ENCODE measurements at places on chromosomes 4 and X. TPM values are rescaled to one million over a fixed set of nuclear protein-coding genes. Genes with fewer than 3 reads are reported as not detected.

PQBP1 gene
- 66.7 TPM for total RNA-seq

GLOD5 gene
- total RNA-seq: not detected

TACR3 gene
- not detected for total RNA-seq

FHIP1A gene
- 0.86 TPM for total RNA-seq

ZDHHC15 gene
- total RNA-seq: 0.10 TPM

ADH7 gene
- total RNA-seq: not detected

CFAP99 gene
- total RNA-seq: 0.32 TPM

SLC9B1 gene
- total RNA-seq: 1.4 TPM

BDH2 gene
- 8.6 TPM for total RNA-seq

DDX60 gene
- 13.9 TPM for total RNA-seq

REPS2 gene
- 0.35 TPM for total RNA-seq

SFRP2 gene
- not detected for total RNA-seq

CT45A1 gene
- not detected for total RNA-seq

MGAT4D gene
- not detected for total RNA-seq

DNA sequence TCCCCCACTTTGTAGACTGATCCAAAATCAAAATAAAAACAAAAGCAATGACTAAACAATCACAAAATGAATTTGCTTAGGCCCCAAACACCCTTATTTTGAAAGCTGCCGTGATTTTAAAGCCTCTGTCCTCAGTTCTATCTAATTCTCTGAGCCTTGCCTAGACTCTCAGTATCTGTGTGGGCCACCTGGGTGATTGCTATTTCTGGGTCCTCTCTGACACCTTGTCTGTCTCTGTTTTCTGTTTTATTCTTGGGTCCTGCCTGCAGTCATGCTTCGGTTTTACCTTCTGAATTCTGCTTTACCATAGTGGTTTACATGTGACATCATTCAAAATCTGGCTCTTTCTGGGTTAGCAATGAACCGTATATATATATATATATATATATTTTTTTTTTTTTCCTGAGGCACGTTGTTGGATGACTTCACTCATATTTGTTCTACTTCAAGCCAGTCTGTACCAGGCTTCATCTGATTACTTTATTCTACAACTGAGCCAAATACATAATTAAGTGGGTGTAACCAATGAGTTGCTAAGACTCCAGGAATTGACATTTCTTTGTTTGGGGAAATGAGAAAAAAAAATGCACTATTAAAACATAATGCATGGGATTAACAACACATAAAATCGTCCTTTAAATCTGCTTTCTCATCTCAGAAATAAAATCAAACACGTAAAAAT lies 710.7 kb upstream of the SLIT2 start:
- no peak overlapping the region for H3K27ac ChIP-seq
- no peaks in the 10 kb centered on the region for H3K4me1 ChIP-seq
- no peaks in the 10 kb centered on the region for H3K27me3 ChIP-seq
- no peak overlapping the region for H3K4me3 ChIP-seq

GRCh38 chrX:20995829-20996228 lies 378.4 kb upstream of the CNKSR2 start:
- H3K27me3 ChIP-seq: no peaks in the 10 kb centered on the region
- no peak overlapping the region for H3K4me3 ChIP-seq
- no peak for DNase-seq
- H3K4me1 ChIP-seq: no peaks in the 10 kb centered on the region
- no peaks in the 10 kb centered on the region for H3K36me3 ChIP-seq

DNA sequence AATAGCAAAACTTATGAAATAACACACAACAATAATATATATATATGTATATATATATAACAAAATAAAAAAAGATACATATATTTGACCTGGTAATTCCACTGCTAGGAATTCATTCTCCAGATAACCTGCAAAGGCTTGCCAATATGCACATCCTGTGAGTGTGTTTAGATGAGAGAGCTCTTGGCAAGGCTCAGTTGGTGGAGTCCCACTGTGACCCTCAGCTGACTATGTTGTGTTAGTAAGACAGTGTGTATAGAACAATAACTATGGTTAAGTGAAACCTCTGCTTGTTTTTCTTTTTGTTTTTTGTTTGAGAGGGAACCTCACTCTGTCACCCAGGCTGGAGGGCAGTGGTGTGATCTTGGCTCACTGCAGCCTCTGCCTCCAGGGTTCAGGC lies 39.5 kb upstream of the RBMX start:
- H3K4me1 ChIP-seq: no peaks in the 10 kb centered on the region
- no peaks in the 10 kb centered on the region for H3K27me3 ChIP-seq
- no peak overlapping the region for H3K4me3 ChIP-seq
- no peaks in the 10 kb centered on the region for H3K36me3 ChIP-seq
- no peak overlapping the region for H3K27ac ChIP-seq

GRCh38 chr4:173478201-173478912 lies 51.7 kb downstream of the HAND2 start:
- H3K27me3 ChIP-seq: no peaks in the 10 kb centered on the region
- no peaks in the 10 kb centered on the region for H3K36me3 ChIP-seq
- no peak overlapping the region for H3K4me3 ChIP-seq
- no peak overlapping the region for H3K27ac ChIP-seq
- DNase-seq: no peak

GRCh38 chr4:137946453-137947174 lies 295.5 kb downstream of the SLC7A11 start:
- no peaks in the 10 kb centered on the region for H3K4me1 ChIP-seq
- H3K4me3 ChIP-seq: no peak overlapping the region
- no peaks in the 10 kb centered on the region for H3K27me3 ChIP-seq
- H3K36me3 ChIP-seq: no peaks in the 10 kb centered on the region
- no peak overlapping the region for H3K27ac ChIP-seq
- DNase-seq: no peak

- H3K4me1 ChIP-seq: peaks cover 2% of the 10 kb centered on the region
- peaks cover 17% of the 10 kb centered on the region for H3K27me3 ChIP-seq
- no peak for DNase-seq
- no peak overlapping the region for H3K4me3 ChIP-seq
- no peaks in the 10 kb centered on the region for H3K36me3 ChIP-seq
Observed at GRCh38 chr4:5143306-5143861, 92.1 kb downstream of the STK32B start.

- H3K4me1 ChIP-seq: peaks cover 19% of the 10 kb centered on the region
- peaks cover 2% of the 10 kb centered on the region for H3K36me3 ChIP-seq
- no peak for DNase-seq
Observed at GRCh38 chrX:97401154-97401553, 517.4 kb downstream of the RPA4 start.

DNA sequence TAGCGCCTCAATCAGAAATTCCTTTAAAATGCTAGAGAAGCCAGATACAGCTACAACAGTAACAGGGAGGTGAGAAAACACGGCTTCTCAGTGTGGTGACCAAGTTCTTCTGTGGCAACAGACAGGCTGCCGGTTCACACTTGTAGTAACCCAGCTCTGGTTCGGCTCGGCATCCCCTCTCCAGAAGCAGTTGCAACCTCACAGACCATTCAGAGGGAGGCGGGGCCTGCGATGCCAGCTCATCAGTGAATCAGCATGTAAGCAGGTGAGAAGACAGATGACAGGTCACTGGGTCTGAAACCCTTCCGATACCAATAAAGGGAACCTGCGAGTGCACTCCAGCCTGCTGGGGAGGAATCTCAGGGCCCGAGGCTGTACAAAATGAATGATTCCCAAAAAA lies 251.0 kb downstream of the KCNIP4 start:
- H3K4me3 ChIP-seq: no peak overlapping the region
- no peak for DNase-seq
- no peaks in the 10 kb centered on the region for H3K27me3 ChIP-seq
- H3K4me1 ChIP-seq: no peaks in the 10 kb centered on the region

DNA sequence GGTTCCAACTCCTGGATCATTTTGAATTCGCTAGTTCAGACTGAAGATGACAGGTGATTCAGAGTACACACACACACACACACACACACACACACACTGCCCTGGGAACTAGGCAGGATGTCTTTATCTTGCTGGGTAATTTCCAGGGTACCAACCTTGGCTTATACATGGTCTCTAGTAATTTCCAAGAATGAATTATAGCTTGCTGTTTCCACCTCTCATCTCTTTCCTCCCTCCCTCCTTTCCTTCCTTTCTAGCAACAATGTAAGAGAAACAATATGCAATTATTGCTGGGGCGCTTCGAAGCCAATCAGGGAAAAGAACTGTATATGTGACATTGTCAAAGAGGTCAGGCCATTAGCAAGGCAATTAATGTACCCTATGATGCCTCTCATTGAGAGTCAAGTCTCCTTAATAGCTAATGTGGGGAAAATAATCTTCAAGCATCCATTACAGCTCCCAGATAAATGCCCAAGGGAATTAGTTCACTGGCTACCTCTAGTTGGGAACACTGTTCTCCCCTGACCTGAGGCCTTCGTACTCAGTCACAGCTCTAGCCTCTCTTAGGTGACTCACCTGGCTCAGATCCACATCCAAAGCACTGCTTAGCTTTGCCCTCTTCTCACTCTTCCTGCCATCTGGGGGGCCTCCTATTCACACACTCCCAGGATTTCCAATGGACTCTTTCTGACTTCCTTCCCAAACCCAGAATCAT lies 311.5 kb downstream of the PPP1R2C start:
- no peak overlapping the region for H3K27ac ChIP-seq
- H3K4me3 ChIP-seq: no peak overlapping the region
- H3K27me3 ChIP-seq: no peaks in the 10 kb centered on the region
- H3K4me1 ChIP-seq: no peaks in the 10 kb centered on the region

DNA sequence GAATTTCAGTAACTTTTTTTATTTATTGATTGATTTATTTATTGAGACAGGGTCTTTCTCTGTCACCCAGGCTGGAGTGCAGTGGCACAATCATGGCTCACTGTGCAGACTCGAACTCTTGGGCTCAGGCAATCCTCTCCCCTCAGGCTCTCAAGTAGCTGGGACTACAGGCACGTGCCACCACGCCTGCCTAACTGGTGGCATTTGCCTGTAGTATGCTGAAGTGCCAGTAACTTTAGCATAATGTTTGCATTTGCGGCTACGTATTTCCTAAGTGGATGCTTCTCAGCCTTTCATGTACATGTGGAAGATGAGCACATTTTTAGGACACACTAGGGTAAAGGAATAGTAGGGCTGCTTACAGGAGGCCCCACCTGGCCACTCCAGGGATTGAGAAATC lies 45.3 kb upstream of the ATXN3L start:
- no peak for DNase-seq
- no peaks in the 10 kb centered on the region for H3K27me3 ChIP-seq
- H3K4me3 ChIP-seq: no peak overlapping the region
- H3K4me1 ChIP-seq: peaks cover 2% of the 10 kb centered on the region
- no peak overlapping the region for H3K27ac ChIP-seq

- H3K27ac ChIP-seq: peak overlapping the region; percentile 39
- no peaks in the 10 kb centered on the region for H3K27me3 ChIP-seq
- H3K4me3 ChIP-seq: no peak overlapping the region
- DNase-seq: no peak
Observed at GRCh38 chr4:153159016-153159415, 45.2 kb upstream of the TRIM2 start.

DNA sequence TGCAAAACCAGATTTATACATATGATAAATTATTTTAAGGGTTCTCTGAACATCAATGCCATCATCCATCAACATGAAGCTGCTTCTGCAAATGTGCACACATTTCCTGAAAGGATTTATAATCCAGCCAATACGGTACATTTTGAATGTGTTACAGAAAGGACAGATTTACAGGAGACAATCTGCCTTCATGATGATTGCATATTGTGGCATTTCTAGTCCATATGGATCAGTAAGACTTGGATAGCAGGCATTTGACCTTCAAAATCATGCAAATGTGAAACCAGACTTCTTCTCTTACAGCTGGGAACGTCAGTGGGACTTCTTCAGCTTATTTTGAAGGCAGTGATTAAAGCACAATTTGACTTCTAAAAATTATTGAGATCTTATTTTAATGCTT lies 217.3 kb upstream of the GK2 start:
- no peak overlapping the region for H3K4me3 ChIP-seq
- peaks cover 14% of the 10 kb centered on the region for H3K27me3 ChIP-seq
- peaks cover 2% of the 10 kb centered on the region for H3K4me1 ChIP-seq
- H3K36me3 ChIP-seq: no peaks in the 10 kb centered on the region

DNA sequence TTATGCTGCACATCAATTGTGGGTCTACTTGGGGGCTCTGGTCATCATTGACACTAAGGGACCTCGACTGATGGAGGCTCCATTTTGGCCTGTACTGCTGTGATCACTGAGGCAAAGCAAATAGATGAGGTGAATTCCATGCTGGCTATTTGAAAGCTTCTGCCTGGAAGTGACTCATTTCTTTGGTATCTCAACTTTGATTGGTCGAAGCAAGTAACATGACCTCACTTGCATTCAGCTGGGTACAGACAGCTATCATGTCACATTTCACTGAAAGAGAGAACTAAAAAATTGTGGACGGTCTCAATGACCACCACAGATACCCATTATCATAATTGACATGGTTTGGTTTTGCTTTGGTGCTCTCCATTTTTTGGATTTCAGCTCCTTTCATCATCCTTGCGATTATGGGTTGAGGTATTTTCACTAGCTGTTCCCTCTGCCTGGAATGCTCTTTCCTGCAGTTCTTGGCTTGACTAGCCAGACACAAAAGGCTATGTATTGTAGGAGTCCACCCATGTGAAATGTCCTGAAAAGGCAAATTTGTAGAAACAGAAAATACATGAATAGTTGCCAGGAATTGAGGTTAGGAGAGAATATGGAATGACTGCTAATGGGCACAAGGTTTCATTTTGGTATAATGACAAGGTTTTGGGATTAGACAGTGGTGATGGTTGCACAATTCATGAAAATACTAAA lies 369.2 kb upstream of the LCORL start:
- H3K36me3 ChIP-seq: no peaks in the 10 kb centered on the region
- no peaks in the 10 kb centered on the region for H3K27me3 ChIP-seq
- DNase-seq: no peak
- no peak overlapping the region for H3K27ac ChIP-seq

GRCh38 chrX:112051576-112051975 lies 31.0 kb downstream of the TRPC5 start:
- no peaks in the 10 kb centered on the region for H3K36me3 ChIP-seq
- H3K27me3 ChIP-seq: no peaks in the 10 kb centered on the region
- H3K4me3 ChIP-seq: no peak overlapping the region
- H3K4me1 ChIP-seq: no peaks in the 10 kb centered on the region
